CMK (cell line): ENCODE measurements at places on chromosomes 16 and 17.

DNA sequence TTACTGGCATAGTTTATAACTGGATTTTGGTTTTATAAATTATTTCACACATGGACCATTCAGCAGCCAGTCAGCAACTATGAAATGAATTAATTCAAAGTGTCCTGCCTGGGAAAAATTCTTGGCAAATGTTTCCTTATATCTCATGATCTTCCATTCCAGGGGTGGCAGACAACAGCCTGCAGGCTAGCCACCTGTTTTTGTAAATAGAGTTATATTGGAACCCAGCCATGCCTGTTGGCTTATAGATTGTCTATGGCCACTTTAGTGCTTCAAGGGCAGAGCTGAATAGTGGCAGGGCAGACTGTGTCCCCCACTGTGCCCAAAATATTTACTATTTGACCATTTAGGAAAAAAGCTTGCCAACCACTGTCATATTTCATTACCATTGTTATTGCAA lies 613.7 kb downstream of the TMEM114 start:
- no peak for DNase-seq

GRCh38 chr16:48542020-48542473 lies 67.9 kb downstream of the N4BP1 start:
- DNase-seq: peak; percentile 34

DNA sequence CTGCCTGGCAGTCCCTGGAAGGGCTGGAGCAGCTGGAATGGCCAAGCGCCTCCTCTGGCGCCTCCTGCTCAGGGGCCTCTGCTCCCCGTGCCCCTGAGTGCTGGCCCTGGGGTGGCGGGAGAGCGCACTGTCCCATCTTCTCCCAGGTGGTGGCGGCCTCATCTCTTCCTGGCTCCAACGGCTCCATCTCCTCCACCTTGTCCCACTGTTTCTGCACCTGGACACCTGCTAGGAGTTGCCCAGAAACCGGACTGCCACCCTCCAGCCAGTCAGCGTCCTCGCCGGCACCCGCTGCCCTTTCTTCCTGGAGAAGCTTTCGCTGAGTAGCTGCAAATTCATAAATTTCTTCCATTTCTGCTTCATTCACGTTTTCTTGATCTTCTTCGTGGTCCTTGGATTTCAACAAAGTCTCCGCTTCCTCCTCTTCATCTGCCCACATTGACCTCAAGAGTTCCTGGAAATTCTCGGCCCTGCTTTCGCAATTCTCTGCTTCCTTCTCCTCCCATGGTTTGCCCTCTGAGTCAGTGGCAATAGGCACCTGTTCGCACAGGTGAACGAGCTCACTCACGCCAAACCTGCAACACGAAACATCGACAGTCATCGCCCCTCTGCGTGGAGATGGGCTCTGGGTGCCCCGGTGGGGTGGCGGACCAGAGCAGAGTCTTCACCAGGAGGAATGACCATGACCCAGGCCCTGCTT lies 13.7 kb upstream of the NLRC3 start:
- no peak for DNase-seq

DNA sequence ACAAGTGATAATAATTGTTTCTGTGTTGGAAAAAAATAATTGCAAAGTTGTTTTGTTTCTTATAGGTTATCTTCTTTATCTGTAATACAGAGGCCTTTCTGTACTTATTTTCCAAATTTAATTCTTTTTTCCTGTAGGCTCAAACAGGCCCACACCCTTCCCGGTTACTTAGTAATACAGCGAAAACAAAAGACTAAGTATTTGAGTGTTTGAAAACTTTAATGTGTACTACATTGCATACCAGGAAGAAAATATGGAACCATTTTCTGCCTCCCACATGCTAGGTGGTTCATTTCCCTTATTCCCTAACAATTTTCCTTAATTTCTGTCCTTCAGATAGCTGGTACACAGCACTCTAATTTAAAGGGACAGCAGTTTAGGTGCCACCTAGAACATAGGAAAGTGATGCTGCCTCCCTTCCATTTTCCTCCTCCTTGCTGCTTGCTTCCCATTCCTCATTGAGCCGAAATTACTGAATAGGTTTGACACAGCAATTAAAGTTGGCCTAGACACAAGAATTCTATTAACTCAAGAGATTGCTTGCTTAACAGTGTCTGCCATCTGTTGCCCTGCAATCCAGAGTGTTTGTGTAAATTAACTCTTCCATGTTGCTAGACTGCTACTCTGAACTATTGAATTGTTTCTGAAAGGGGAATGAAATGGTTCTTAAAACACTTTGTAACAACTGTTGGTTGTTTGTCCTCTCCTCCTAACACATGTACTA lies 24.2 kb downstream of the CYB5B start:
- no peak for DNase-seq

GRCh38 chr17:73575470-73576221 lies 68.6 kb downstream of the SDK2 start:
- DNase-seq: no peak

DNA sequence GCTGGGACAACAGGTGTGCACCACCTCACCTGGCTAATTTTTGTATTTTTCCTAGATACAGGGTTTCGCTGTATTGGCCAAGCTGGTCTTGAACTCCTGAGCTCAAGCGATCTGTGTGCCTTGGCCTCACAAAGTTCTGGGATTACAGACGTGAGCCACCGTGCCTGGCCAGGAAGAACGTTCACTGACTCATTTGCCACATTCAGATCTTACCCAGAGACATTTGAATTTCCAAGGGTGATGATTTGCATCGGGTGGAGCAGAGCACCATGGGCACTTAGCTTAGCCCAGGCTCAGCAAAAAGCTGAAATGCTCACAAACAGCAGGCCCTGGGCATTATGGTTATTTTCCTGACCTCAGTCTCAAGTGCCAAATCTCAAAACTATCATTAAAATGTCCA lies 14.5 kb upstream of the ADORA2B start:
- no peak for DNase-seq

GRCh38 chr16:10040136-10041080 lies 141.8 kb downstream of the GRIN2A start:
- DNase-seq: no peak

- DNase-seq: no peak
Measured at GRCh38 chr17:42387661-42388380, 421 bp downstream of the STAT3 start.

DNA sequence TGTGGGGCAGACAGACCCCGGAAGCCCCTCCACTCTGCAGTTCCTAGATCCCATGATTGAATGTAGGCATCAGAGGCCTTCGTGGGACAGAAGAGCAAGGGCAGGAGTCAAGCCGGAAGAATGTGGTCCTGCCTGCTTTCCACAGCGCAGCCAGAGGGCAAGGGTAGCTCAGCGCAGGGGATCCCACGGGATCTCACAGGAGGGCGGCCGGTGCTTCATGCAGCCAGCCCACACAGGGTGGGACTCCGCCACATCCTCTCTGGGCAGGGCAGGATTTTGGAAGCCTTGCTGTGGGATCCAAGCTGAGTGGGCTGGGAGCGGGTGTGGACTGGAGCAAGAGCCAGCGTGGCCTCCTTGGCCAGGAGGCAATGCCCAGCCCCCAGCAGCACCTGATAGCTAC lies 13.0 kb downstream of the KATNB1 start:
- no peak for DNase-seq

DNA sequence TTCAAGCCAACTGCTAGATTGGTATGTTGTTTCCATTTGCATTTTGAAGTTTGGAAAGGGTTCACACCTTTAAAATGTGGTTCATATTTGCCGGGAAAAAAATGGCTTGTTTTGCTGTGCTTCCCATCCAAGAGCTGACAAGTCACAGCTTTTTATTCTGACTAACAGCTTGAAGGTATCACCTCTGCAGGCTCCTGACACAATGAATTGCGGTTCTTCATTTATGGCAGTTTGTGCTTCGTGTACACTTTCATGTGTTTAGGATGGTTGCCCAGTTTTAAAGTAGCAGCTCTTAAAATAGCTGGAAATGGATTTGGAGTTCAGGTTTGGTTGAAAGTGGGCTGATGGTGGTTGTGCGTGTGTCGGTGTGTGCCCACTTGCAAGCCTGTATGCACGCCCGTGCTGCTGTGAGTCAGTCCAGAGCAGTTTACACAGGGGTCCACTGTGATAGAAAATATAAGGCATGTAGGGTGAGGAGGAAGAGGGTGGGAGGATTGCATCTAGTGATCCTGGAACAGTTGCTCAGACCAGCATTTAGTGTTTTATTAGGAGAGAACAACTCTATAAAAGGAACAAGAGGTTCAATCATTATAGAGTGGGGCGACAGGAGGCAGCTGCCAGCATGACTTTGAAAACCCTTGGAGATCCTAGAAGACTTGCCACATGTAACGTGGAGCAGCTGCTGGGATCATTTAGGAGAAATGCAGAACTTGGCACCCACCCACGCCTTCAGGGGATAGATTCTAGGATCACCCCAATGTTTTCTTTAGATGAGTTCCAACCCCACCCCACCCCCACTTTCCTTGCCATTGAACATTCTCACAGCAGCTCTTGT lies 108.0 kb upstream of the TBX2 start:
- DNase-seq: no peak

- DNase-seq: no peak
Measured at GRCh38 chr16:83733301-83733700, 74.5 kb upstream of the HSBP1 start.

DNA sequence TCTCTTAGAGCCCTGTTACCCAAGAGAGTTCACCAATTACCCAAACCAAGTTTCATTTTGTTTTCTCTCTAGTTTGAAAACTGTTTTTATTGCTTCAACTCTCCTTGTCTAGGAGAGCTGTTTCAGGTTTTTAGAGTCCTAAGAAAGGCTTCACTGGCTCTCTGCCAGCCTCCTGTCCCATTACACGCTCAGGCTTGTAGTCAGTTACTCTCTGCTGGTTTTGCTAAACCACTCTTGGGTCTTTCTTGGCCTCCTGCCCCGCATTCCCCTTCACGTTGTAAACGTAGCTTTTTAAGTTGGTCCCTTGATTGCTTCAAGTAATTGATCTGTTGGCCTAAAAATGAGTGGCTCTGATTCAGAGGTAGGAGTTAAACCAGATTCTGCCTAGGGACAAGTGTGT lies 529.1 kb downstream of the MAF start:
- DNase-seq: no peak

GRCh38 chr17:1673041-1673785 lies 11.5 kb downstream of the PRPF8 start:
- no peak for DNase-seq

DNA sequence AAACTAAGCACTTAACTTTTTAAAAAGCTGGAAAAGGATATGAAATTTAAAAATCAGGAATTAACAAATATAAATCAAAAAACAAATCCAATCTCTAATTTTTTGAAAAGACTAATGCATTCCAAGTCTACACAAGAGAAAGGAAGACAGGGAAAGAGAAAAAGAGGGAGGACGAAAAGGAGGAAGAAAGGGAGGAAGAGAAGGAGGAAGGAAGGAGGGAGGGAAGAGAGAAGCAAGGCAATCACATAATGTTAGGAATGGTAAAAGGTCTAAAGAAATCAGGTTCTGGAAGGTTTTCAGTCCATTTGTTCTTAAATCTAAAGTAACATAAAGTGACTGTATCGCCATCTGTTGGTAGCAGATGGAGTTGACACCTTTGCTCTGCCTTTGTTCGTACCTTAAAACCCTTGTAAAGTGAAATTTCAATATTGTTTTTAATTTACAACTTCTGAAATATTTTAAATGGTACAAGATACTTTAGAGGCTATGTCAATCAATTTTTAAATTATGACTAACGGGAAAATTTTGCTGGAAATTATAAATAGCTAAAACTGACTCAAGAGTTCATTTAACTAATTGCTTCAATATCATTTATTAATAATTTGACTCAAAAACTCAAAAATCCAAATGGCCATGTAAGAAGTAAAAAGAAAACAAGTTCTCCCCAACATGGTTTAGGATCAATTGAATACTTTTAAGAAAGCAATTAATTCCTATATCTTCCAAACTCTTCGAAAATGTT lies 20.4 kb upstream of the CDYL2 start:
- peak; percentile 8 for DNase-seq

GRCh38 chr16:3999479-4000325 lies 116.5 kb downstream of the ADCY9 start:
- DNase-seq: no peak

DNA sequence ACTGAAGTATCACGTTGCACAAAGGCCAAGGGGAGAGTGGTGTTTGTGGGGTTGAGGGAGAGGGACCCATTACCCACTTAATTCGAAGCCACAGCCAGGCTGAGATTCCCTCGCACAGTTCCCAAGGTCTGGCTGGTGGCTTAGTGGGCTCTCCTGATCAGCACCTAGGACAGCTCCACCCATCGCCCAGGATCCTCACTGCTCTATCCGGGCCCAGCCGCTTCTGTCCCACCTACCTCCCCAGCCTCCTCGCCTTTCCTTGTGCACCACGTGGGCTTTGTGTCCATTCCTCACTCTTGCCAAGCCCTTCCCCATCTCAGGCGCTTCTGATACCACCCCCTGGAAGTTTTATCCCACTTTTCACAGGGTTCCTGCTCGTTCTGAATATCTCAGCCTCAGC lies 163.5 kb downstream of the CCT6B start:
- no peak for DNase-seq

DNA sequence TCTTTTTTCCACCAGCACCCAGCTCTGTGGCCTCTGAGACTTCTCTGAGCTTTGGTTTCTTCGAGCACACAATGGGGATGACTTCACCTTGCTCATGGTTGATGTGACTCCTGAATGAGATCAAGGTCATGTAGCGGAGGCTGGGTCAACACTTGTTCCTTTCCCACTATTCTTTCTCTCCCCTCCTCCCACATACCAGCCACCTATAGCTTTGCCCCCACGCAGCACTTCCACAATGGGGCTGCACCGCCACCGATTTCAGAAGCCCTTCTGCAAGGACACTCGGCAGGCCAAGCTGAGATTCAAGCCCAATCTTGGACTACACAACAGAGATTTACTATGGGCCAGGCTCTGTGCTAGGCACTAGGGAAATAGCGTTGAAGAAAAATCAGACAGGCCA lies 14.4 kb downstream of the TRIM25 start:
- no peak for DNase-seq

DNA sequence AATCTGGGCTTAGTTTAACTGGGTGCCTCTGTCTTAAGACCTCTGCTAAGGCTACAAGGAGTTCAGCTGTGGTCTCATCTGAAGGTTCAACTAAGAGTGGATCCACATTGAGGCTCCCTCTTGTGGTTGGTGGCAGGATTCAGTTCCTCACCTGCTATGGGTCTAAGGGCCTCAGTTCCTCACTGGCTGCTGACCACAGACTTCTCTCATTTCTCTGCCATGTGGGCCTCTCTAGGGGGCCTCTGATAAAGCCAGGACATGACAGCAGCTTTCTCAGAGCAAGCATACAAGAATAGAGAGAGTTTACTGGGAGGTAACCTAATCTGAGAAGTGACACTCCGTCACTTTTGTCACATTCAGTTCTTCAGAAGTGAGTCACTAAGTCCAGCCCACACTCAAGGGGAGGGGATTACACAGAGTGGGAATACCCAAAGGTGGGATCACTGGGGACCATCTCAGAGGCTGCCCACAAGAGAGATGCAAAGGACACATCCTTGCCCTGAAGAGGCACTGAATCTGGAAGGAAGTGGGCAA lies 19.2 kb upstream of the ABAT start:
- peak; percentile 43 for DNase-seq
